ENCODE measurements at places on chromosomes 13 and 19. TPM values are rescaled to one million over a fixed set of nuclear protein-coding genes. Genes with fewer than 3 reads are reported as not detected.

GRCh38 chr13:46751811-46752635, 44.9 kb downstream of the ESD start:
- DNase-seq, result no peak

GRCh38 chr19:15989889-15990288, 41.1 kb downstream of the OR10H4 start:
- no peak for DNase-seq

DNA sequence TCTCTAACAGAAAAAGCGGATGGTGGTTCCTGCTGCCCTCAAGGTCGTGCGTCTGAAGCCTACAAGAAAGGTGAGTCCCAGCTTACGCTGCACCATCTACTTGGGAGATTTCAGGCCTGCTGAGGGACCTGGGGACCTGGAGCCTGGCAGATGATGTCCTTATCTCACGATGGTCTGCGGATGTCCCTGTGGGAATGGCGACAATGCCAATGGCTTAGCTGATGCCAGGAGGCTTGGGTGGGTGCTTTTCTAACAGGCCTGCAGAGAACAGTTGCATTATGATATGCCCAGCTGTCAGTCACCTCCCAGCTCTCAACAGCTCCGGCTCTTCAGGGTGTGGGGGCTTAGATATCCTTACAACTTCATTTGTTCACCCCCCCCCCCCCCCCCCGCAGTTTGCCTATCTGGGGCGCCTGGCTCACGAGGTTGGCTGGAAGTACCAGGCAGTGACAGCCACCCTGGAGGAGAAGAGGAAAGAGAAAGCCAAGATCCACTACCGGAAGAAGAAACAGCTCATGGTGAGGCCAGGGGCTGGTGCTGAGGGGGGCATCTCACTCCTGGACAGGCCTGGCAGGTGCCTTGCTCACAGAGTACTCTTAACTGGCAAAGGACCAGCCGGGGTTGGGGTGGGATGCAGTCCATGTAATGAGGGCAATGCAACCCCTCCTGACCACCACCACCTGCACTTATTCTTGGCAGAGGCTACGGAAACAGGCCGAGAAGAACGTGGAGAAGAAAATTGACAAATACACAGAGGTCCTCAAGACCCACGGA, 3.8 kb downstream of the RPL13A start:
- no peak for DNase-seq

- no peak for DNase-seq
Measured at GRCh38 chr13:108789476-108789875, 160.1 kb downstream of the MYO16 start.

DNA sequence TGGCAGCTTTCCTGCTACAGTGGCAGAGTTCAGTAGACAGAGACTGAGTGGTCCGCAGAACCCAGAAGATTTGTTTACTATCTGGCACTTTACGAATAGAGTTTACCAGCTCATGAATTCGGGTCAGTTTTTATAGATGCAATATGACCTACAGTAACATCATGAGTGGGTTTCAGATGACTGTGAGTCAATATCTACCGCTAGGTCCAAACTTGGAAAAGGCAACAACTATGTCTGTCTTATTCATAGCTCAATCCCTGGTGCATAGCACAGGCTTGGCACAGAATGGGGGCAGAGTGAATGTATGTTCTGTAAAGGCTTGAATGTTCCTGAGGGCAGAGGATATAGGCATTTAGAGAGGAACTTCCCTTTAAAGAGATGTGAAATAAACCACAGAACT, 65.2 kb downstream of the RAP2A start:
- DNase-seq, result no peak

DNA sequence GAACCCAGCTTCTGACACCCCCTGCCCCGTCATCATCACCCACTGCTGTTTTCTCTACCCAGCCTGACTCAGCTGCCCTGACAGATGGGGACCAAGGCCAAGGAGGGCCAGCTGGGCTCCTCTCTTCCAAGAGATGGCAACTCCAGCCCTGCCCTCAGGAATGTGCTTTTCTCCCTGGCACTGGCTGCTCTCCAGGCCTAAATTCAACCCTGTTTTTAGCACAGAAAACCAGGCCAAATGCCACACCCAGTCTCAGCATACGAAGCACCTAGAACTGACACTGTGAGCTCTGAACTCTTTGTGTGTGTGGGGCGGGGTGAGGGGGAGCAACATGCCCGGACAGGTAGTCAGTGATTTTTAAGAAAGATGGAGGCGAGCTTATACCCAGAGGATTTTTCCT, 23.4 kb upstream of the IGFL1 start:
- DNase-seq, result no peak

- no peak for DNase-seq
Measured at GRCh38 chr19:7778081-7778480, 15.0 kb downstream of the CLEC4M start.

GRCh38 chr19:48928164-48929025, 5.1 kb upstream of the DHDH start:
- DNase-seq, result no peak

The PLK5 gene
- 0.66 TPM for total RNA-seq

The ARHGAP45 gene
- 5.1 TPM for total RNA-seq

The WIZ gene
- 8.7 TPM for total RNA-seq
